ENCODE measurements at places on chromosomes 1 and 21.

- no peak for DNase-seq
Measured at GRCh38 chr1:184673305-184673704, 81.4 kb downstream of the EDEM3 start.

DNA sequence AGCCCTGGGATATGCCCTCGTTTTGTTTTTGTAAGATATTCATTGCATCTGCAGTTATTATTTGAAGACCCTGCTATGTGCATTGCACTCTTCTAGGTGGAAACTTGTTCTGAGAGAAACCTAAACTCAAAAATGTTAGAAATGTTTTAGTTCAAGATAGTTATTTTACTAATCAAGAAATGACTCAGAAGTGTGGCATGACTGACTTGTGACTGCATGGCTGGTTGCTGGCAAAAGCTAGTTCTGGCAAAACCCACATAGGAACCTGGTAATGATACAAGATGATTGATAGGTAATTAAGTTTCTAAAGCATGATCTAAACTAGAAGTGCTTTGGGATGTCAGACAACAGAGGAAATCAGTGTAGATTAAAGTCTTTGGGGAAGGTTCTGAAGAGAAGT, 33.8 kb upstream of the NFASC start:
- DNase-seq, result no peak

DNA sequence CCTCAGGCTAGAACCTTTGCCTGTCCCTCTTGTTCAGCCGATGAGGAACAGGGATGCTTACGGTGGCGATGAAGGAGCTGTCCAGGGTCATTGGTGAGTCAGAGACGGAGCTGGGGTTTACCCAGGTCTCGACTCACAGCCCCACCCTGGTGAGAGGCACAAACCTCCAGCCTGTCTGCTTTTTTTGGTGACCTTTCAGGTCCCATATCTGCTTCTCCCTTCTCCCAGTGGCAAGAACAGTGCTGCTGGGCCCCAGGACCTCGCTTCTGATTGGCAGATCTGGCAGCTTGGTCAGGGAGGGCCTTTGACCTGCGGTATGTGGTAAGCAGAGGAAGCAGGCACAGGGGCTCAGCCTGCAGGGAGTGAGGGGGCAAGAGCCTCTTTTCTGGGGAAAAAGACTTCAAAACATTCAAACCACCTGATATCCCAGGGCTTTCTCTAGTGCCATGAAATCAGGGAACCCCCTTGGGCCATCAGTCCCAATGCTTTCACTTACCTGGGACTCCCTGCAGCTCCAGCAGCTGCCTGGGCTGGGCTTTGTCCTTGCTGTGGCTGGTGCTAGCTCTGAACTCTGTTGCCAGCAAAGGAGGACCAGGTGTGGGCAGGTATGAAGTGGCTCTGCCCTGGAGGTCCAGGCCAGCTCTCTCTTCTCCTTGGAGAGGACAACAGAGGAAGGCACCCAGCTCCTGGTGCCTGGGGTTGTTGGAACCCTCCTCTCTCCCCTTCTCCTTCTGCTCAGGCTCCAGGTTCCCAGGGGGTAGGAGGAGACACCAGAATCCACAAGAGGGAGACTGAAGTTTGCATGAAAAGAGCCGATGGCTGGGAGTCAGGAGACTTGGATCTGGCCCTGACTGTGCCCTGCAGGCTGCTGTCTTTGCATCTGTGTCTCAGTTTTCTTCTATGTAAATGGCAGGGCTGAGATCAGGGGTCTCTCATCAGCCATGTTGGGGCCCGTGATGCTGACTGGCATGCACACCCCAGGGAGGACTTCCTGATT, 41.4 kb downstream of the TRIM62 start:
- DNase-seq, result no peak

- DNase-seq, result no peak
Measured at GRCh38 chr1:222996310-222996975, 146.6 kb downstream of the TLR5 start.

DNA sequence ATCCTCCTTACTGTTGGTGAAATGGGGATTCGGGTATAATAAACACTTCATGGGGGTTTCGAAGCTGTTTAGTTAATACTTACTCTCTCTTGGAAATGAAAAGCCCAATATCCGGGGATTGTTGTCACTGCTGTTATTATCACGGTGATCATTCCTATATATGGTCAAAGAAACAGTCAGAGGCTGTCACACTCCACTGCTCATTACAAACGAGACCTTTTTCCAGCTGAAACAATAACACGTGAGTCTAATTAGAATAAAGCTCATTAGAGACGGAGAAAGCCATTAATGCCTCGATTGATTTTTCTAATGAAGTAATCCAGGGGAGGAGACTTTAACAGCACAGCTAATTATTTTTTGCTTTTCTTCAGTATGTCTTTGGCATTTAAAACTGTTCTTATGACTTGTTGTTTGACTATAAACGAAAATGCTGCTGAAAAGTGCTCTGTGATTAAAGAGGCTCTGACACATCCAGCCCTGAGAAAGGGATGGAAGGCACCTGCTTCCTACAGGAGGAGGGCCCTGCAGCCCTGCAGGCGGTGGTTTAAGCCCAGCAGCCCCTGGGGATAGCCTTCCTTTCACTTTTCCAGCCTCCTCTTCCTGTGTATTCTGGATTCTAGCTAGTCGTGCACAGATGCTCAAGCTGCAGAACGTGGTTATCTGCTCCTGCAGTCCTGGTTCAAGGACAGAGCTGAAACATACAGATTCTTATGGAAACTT, 143.6 kb downstream of the EDEM3 start:
- DNase-seq, result no peak

- no peak for DNase-seq
Measured at GRCh38 chr1:207605444-207606361, 39.2 kb upstream of the CR1L start.

GRCh38 chr1:109985247-109986053, 885 bp downstream of the AHCYL1 start:
- DNase-seq, result no peak

DNA sequence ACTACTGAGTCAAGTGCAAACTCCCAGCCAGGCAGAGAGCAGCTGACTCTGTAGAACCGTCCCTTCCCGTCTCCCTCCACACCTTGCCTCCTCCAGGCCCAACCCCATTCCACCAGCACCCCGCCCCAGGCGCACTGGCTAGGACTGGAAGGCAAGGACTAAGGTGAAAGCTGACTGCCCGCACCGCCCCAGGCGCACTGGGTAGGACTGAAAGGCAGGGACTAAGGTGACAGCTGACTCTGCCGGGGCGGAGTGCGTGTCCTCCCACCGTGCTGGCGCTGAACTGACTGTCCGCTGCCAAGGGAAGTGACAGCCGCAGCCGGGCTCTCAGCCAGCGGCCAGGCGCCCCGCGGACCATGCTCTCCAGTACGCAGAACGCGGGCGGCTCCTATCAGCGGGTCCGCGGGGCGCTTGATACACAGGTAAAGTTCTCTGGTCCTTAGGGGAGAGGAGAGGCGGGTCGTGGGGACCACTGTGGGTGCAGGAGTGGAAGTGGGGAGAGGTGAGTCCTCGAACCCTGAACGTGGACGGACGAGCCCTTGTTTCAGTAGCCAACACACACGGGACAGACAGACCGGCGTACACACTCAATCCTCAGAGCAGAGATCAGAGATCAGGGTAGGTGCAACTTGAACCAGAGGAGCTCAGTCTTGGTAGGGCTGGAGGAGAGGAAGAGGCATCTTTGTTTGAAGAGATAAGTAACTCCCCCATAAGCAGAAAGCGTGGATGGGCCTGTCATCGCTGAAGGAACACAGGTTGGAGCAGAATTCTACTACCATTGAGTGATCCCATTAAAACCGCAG, 58.0 kb downstream of the RBM11 start:
- no peak for DNase-seq

DNA sequence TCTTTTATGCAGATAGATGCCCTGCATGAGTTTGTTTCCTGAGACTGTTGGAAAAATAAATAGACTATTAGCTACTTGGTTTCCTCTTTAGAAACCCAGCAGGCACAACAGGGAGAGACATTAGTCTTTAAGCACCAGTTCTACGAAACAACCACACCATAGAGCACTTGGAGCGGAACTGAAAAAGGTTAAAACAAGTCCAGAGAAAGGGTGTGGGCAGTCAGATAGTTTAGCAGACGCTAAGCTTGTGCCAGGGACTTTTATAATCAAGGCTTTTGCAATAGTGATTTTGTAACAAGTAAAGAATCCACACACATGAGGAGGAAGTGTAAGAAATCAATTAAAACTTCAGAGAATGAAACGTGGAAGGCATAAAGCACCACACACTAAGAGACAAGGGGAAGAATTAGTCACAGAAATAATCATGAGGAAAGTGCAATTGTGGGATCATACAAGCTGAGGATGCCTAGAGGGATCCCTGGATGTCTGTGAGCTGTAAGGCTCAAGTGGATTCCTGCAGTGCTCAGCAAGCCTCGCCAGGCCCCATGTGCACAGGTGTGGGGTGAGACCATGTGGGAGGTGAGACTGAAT, 37.8 kb upstream of the TLR5 start:
- DNase-seq, result no peak

GRCh38 chr1:246583448-246584185, 17.4 kb downstream of the CNST start:
- DNase-seq, result no peak

GRCh38 chr1:153533689-153534201, 2.0 kb downstream of the S100A6 start:
- DNase-seq, result no peak
